Stimulated activated CD8-positive, alpha-beta memory T cell treated with anti-CD3 and anti-CD28 coated beads, Interleukin-7, amount 100 ng/mL, for 1 hour (primary cell): ENCODE measurements at places on chromosomes 6 and 20.

DNA sequence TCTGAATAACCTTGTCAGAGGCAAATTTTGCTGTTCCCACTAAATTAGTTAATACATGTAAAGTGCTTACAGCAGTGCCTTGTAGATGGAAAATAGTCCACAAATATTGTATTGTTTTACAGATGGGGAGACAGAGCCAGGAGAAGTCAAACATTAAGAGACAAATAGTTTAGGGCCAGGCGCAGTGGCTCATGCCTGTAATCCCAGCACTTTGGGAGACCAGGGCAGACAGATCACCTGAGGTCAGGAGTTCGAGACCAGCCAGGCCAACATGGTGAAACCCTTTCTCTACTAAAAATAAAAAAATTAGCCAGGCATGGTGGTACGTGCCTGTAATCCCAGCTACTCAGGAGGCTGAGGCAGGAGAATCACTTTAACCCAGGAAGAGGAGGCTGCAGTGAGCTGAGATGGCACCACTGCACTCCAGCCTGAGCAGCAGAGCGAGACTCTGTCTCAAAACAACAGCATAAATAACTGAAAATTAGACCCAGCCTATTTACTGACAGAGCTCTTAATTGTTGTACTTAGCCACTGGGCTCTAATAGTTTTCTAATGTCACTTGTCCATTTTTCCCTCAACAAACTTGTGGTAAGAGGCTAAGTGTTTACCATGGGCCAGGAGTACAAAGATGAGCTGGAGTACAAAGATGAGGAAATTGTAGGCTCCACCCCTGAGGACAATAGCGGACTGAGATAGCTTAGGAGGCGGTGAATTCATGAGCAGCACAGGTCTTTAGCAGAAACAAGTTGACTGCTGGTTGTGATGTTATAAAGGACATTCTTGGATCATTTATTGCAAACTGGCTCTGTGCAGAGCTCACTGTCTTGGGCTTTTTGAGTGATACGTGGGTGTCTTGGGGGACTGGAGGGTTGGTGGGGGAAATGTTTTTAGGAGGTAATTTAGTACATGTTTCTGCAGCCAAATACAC is 6.4 kb downstream of the ZSWIM3 start:
- DNase-seq: no peak

GRCh38 chr6:33280539-33280938 is 3.6 kb downstream of the B3GALT4 start:
- DNase-seq: no peak

DNA sequence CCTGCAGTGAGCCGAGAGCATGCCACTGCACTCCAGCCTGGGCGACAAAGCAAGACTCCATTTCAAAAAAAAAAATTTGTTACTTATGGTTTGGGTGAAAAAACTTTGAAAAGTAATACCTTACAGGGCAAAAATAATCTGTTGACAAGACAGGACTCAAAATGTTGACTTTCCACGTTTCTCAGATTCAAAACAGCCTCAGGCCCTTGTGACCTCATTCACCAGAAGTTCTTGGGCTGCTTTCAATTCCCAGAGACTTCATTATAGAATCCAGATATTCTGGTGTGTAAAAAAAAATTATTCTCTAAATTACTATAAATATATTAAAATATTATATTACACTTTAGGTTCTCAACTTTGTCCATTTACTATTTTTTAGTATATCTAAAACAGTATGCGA is 116.2 kb downstream of the KCNQ5 start:
- no peak for DNase-seq

DNA sequence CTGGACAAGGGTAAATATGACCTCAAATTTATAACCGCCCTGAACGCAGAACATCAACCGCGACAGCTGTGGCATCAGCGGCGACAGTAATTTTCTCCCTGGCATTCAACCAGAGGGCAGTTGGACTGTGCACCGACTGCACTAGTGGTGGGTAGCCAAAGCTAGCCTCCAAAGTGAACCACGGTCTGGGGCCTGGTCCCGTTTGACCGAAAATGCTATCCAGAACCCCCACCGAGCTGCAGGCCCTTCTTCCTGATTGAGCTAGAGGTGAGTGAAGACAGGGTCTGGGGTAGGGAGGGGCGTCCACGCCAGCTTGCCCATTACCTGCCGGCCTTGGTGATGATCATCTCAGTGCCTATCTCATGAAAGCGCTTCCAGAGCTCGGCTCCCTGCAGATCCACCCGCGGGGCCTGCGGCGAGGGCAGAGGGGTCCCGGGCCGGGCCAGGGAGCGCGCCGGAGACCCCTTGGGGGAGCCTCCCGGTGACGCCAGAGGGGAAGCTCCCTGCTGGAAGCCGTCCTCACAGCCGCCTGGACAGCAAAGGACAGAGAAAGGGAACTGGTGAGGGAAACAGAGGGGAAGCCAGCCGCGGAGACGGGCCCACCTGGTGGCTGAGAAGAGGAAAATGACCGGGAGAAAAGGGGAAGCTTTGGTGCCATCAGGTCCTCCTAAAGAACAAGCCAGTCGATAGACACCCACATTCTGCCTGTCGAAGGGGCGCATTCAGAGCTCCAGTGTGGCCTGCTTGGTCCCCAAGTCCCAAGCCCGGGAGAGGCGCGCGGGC is 2.0 kb downstream of the TBX18 start:
- no peak for DNase-seq

- no peak for DNase-seq
These were observed 45.7 kb upstream of the TINAG start for GRCh38 chr6:54262499-54262898.

DNA sequence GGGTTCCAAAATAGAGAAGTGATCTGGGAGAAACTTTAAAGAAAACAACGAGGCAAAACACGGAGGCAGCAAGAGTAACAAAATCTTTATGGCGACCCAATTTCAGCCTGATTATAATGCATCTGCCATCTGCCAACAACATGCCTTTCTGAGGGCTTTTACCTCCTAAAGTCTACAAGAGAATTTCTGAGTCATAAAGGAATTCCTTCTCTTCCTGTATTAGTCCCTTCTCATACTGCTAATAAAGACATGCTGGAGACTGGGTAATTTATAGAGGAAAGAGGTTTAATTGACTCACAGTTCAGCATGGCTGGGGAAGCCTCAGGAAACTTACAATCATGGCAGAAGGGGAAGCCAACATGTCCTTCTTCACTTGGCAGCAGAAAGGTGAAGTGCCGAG is 226.6 kb downstream of the HACE1 start:
- DNase-seq: no peak
